Spinal cord (tissue), 10 donors: ENCODE measurements at places on chromosomes 3 and 15.

DNA sequence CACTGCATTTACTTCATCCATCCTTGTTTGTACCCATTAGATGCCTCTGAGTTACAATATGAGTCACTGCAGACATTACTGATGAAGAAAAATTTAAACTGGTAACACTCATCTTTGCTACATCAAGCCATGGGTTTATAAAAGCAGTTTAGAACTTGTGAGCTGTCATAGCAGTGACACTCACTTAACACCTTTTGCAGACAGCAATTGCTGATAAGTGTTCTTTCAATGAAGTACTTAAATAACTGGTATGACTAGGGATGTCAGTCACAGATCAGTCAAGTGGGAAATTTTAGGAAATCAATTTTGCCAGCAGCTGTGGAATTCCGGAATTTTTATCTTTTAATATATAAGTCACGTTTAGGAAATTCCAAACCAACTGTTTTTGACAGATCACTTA lies 643.0 kb downstream of the TBL1XR1 start:
- no peak for DNase-seq

- DNase-seq: no peak
Measured at GRCh38 chr3:142459929-142460328, 12.1 kb upstream of the XRN1 start.

DNA sequence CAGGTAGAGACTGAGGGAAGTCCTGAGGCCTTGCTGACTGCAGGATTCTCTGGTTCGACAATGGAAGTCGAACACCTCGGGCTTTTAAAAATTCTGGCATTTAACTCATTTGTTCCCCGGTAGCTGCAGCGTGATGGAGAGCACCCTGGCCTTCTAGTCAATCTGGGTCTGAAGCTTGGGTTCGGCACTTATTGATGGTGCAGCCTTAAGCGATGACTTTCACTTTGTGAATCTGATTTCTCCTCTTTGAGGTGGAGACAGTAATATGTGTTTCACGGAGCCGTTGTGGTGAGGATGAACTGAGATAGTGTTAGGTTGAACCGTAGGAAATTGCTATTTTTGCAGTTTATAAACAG lies 621 bp upstream of the PARP6 start:
- DNase-seq: no peak

DNA sequence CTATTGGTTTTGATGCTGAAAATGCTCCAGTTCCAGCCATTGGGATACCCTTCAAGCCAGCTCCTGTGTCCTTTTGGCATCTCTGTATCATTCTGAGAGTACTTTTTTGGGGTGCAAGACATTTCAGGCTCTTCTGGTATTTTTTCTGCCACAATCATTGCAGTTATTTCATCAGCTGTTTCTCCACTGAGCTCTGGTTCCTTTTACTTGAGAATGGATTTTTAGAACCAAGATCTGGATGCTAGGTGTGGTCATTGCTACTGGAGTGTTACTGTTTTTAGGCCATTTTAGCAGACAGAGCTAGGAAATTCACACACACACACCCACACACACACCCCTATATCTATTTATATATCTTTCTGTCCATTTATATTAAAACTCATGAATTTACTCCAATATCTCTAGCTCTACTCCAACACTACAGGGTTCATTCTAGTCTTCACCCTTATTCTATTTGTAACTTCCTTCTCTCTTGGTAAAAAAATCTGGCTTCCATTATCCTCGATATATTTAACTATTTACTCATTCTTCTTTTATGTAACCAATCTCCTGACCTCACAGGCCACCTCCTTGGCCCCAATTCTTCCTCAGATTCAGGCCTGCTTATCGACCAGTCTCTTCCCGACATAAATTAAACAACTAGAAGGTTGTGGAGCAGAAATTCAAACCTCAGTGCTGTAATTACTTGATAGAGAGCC lies 17.0 kb downstream of the SLC35G2 start:
- no peak for DNase-seq

DNA sequence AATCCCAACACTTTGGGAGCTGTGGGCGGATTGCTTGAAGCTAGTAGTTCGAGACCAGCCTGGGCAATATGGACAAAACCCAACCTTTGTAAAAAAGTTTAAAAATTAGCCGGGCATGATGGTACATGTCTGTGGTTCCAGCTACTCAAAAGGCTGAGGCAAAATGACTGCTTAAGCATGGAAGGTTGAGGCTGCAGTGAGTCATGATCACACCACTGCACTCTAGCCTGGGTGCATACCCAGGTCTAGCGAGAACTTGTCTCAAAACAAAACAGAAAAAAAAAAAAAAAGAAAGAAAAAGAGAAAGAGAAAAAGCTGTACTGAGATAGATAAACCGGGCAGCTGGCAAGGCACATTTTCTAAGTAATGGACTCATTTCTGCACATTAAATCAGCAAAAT lies 10.6 kb downstream of the ARPP19 start:
- DNase-seq: no peak

DNA sequence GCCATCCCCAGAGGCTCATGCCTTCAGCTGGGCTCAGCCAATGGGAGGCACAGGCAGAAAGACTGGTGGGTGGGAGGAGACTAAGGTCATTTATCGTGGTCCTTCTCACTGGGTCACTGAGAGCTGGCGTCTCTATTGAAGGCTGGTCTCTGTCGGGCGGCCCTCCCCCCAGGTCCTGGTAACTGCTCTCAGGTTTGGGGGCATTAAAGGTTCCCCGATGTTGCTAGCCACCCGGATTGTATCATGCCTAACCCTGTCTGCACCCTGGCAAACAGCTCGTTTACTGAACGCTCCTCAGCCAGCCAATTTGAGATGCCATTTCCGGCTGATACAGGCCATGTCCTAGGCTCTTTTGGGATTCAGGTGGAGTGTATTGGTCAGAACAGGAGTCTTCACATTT lies 10.5 kb downstream of the SELENOS start:
- DNase-seq: no peak

DNA sequence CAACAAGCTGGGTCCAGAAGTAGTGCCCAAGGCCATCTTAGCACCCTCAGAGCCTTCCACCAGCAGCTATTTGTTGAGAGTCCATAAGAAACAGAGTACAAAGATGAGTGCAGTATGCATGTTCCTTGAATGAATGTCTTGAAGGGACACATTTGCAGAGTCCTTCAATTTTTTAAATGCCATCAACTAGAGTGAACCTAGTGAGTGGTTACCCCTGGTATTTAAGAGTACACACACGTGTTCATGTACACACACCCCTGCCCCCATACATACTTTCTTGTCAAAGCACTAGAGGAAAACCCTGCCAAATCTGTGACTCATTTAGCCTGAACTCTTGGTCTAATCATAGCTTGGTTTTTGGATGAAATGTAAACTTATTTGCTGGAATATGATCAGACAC lies 84.5 kb upstream of the GALNT15 start:
- no peak for DNase-seq

DNA sequence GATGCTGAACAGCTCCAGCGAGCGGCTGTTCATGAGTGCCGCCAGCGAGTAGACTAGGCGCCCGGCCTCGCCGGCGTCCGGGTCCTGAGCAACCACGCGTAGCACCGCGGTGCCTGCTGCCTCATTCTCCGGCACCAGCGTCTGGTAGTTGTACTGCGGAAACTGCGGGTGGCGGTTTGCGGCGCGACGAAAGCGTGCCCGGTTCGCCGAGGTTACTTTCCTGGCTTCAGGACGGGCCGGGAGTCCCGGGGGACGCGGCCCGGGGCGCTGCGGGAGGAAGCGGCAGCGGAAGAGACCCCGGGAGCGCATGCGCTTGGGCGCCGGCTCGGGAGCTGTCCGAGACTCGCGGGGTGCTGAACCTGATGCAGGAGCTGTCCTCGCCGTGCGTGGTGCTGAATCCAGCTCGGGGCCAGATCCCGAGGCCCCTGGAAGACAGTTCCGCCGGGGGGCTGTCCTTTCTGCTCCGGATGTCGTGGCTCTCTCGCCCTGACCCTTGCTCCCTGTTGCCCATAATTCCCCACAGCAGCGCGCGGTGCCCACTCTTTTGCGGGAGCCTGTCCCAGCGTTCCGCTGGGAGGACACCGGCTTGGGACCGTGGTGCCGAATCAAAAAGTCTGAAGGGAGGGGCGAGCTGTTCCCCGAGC lies 1.1 kb downstream of the CELSR3 start:
- DNase-seq: peak; percentile 81

GRCh38 chr3:13785853-13786436 lies 93.9 kb downstream of the WNT7A start:
- peak; percentile 91 for DNase-seq

DNA sequence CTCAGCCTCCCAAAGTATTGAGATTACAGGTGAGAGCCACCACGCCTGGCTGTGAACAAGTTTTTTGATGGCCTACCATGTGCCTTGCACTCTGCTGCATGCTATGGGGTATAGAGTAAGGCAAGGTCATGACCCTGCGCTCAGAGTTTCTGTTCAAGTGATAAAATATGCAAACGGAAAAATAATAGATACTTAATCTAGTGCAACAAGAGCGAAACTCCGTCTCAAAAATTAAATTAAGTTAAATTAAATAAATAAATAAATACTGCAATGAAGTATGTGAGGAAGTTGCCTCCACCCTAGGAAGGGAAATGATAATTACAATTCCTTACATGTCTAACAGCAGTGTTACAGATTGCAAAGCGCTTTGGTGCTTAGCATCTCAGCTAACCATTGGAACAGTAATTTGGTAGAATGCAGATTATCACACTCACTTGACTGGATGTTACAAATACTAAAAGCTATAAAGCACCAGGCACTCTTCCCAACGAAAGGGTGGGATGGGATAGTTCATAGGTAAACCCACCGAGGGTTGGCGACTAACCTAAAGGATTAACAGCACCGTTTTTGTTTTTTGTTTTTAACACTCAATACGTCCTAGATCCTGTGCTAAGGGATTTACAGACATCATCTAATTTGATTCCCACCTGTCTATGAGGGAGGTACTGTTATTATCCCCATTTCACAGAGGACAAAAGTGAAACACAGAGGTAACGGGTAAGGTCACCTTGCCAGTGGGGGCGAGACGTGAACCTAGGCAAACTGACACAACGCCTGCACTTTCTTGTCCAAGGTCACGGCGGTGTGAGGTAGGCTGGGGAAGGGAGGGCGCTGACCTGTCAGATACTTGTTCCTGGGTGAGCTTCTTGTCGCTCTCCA lies 793 bp upstream of the FANCD2 start:
- no peak for DNase-seq

DNA sequence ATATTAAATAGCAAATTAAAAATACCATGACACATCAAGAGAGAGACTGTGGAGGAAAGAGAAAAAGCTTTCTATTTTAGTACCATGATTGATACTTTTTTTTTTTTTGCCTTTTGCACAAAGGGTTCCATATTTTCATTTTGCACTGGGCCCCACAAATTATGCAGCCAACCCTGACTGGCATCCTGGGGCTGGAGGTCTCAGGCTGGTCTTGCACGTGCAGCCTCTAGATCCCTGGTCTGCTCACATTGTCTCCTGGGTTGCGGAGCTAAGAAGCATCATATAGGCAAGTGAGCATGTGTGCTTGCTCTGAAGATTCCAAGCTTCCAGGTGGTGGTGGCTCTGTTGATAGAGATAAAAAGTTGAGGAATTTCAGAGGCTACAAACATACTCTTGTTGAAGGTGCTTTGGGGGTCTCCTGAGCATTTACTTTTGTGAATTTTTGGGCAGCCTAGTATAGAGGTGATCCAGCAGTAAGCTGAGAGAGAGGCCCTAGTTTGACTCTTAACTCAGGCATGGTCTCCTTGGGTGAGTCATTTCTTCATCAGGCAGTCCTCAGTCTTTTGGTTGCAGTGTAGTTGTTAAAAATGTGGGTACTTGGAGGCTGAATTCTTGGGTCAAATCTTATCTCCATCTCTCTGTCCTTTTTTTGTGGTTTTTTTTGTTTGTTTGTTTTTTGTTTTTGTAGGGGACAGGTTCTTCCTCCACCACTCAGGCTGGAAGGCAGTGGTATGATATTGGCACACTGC lies 31.3 kb downstream of the SMAD3 start:
- no peak for DNase-seq

GRCh38 chr15:41838400-41838897 lies at the start of gene PLA2G4B:
Gene PLA2G4B (plus strand): TSS chr15:41838847. CDS start chr15:41838914, 67 bp downstream.
- DNase-seq: no peak

GRCh38 chr15:51750792-51751696 lies at the start of gene TMOD2:
Gene TMOD2 (plus strand): TSS chr15:51751597. CDS start chr15:51766442, 14,845 bp downstream.
- peak; percentile 81 for DNase-seq

DNA sequence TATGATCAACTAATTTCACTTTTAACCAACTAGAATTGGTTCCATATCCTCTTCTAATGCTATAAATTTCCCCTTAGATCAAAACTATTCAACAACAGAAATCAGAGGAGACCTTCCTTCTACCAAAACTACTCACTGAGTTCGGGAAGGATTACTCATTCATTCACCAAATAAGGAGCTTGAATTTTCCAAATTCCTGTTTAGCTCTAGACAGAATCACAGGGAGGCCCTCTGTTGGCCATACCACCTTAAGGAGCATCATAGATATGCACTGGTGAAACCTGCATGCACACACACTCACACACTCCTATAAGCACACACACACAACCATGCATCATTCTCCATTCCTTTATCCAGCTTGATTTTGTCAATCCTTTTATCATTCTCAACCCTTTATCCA lies 49.0 kb downstream of the SUCLG2 start:
- DNase-seq: no peak

DNA sequence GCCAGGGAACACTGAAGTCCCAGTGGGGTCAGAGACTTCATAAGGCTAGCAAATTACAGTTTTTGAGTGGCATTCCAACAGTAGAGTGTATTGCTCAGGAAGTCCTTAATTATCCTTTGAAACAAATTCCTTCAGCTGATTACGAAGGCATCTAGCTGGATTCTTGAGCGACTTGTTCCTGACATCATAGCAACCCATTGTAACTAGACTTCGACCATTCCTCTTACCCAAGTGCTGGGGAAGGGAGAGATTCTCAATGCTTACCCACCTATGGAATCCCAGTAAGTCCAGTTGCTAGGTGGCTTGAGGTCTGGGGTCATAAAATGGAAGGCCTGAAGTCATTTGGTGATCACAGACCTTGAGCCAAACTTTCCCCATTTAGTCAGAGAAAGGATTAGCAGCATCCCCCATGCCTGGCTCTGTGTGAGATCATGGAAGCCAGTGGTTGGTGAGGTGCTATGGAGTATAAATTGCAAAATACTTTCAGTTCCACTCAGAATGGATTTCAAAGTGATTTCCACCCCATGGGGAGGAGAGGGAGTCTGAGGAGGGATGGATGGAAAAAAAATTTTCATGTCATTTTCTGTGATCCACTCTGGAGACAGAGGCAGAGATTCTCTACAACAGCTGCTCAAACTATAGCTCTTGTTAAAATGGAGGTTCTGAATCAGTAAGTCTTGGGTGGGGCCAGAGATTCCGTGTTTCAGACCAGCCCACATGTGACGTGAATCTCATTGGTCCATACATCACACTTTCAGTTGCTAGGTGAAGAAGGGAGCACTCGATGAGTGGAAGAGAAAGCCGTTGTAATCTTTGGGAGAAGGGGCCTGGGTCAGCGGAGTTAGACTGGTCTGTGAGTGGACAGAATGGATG lies 45.7 kb downstream of the CD86 start:
- DNase-seq: no peak

- DNase-seq: no peak
Measured at GRCh38 chr3:45943207-45943846, at the start of gene CXCR6. Gene CXCR6 (plus strand): TSS chr3:45943464. CDS start chr3:45946482, 3,018 bp downstream.

DNA sequence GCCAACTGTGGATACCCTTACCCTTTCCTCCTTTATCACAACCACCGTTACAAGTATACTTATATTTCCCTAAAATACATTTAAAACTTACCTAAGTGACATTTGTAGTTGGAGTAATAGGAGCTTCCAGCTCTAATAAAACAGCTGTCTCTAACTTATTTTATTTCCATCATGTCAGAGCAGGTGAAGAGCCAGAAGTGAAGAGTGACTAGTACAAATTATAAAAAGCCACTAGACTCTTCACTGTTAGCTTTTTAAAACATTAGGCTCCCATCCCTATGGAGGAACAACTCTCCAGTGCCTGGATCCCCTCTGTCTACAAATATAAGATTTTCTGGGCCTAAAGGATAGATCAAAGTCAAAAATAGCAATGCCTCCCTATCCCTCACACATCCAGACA lies 102.3 kb downstream of the MME start:
- DNase-seq: no peak
